CD4-positive, alpha-beta T cell treated with Interleukin-4 for 4 hours (primary cell): ENCODE measurements at places on chromosomes 5 and 9.

DNA sequence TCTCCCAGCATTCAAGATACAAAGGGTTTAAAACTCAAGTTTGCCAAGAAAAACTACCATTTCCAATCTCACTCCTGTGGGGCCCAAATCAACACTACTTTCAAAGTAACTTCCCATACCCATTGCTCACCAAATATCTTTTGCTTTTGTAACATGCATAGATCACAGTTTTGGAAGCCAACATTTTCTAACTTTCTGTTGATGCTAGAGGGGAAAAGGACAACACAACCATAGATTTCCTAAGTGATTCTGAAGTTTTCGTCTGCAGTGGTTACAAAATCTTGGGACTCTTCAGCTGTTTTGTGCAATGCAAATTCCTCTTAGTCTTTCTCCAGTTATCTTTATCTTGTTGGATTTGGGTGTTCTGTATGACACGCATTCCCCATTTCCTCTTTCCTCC lies 94.1 kb upstream of the PAPPA start:
- DNase-seq, result no peak

- no peak for DNase-seq
Observed at GRCh38 chr5:39977066-39977655, 552.4 kb upstream of the DAB2 start.

DNA sequence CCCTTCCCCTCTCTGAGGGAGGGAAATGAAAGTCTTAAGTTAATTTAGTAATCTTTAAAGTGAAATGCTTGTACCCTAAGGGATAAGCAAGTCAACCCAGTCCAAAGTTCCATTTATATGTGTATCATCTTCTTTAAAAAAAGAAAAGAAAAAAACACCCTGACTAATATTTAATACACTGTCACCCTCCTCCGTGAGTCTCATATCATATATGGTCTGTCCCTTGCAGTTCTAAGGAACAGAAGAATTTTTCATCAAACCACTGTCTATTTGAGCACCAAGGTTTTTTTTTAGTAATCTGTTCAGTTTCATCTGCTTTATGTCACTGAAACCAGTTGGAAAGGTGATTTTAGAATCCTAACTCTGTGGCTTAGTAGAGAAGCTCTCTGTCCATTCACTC lies 15.2 kb downstream of the TNIP1 start:
- DNase-seq, result no peak

DNA sequence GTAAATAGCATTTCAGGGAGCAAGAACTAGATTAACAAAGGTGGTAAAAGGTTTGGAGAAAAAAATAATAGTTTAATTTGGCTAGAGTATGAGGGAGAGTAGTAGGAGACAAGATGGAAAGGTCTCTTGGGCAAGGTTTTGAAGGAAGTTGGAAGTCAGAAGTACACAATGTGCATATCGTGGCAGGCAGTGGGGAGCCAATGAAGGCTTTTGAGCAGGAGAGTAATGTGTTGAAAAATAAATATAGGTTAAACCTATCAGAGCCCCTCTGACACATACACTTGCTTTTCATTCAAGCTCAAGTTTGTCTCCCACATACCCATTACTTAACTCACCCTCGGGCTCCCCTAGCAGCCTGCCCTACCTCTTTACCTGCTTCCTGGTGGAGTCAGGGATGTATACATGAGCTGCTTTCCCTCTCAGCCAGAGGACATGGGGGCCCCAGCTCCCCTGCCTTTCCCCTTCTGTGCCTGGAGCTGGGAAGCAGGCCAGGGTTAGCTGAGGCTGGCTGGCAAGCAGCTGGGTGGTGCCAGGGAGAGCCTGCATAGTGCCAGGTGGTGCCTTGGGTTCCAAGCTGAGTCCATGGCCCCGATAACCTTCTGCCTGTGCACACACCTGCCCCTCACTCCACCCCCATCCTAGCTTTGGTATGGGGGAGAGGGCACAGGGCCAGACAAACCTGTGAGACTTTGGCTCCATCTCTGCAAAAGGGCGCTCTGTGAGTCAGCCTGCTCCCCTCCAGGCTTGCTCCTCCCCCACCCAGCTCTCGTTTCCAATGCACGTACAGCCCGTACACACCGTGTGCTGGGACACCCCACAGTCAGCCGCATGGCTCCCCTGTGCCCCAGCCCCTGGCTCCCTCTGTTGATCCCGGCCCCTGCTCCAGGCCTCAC lies at the start of gene CA9:
CA9 (plus strand) TSS at position 797 of the 893 bp plus-strand sequence; CDS start at position 829, 32 bp downstream.
- DNase-seq, result no peak

DNA sequence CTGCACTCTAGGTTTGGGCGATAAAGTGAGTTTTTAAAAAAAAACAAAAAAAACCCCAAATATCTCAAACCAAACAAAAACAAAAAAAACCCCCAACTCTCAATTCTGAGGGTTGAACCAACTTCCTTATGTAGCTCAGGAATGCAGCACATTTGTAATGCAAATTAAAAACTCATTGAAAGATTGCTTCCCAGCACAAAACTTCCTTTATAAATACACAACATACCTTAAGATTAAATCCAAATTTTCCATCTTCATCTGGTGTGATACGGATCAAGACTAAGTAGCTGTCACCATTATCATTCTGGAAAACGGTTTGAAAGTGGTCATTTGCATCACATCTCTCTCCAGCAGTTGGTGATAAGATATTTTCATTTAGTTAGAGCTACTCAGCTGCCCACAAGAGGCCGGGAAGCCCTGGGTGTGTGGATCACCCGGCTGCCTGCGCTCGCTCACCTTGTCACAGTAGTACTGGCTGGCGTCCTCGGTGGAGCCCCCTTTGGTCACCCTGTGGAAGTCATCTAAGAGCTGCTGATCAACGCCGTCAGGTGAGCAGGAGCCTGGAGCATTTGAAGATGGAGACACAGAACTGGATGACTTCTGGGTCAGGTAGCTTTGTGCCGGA lies 88.2 kb downstream of the PTPN3 start:
- no peak for DNase-seq

DNA sequence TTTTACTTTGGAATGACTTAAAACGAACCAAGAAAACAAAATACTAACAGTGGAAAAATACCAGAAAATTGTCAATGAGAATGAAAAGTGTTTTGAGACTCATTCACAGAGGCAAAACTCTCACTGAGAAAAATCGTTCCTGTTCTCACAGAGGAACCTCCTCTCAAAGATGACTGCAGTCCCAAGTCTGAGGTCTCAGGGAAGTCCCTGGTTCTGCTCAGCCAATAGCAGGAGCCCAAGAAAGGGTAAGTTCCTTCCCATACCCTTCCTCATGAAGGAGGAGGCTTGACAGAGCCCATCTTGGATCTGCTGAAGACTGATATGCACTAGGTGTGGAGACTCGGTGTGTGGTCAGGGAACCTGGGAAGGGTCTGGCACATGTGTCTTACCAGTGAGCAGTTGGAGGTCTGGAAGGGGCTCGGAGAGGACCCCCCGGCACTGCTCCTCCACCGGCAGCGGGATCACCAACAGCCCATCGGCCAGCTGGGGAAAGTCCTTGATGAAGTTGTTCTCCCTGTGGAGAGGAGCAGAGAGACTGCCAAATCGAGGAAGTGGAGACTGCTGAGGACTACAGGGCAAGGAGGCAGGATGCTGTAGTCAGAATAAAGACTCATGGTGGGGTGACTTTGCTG lies 46.0 kb downstream of the TRIM32 start:
- no peak for DNase-seq

GRCh38 chr5:44443172-44443571 lies 54.0 kb upstream of the FGF10 start:
- no peak for DNase-seq

DNA sequence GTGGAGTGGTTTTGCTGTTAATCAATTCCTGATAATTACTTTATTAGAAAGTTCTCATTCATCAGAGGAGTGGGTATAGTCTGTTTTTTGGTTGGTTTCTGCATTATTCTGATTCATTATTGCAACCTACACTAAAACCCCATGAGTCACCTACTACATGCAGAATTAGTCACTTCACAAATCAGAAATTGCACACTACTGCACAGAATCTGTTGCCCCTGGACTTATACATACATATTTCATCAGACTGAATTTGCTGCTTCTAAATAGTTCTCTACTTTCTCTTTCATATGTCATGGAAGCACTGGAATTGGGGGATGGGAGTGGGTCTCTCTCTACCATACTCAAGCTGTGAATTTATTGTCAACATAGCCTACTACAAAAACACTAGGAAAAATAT lies 585.1 kb downstream of the DNAH5 start:
- DNase-seq, result no peak

GRCh38 chr5:60604771-60605170 lies 95.2 kb downstream of the DEPDC1B start:
- DNase-seq, result no peak

DNA sequence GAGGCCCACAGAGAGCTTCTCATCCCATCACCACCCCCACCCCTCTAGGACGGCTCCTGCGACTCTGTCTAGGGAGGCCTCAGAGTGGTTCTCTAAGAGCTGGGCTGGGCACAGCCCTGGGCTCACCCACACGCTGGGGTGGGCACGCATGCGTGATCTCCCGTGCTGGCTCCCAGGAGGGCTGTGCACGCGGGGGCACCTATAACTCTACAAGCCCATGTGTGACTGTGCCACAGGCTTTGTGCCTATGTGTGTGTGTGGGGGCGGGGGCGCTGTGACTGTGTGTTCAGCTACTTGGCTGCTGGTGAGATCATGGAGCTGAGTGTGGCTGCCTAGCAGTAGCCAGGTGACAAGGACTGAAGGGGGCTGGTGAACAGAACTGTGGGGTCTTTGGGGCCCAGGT lies 32.2 kb downstream of the NDUFA8 start:
- no peak for DNase-seq

GRCh38 chr9:95250462-95251221 lies 66.9 kb downstream of the FANCC start:
- DNase-seq, result no peak

DNA sequence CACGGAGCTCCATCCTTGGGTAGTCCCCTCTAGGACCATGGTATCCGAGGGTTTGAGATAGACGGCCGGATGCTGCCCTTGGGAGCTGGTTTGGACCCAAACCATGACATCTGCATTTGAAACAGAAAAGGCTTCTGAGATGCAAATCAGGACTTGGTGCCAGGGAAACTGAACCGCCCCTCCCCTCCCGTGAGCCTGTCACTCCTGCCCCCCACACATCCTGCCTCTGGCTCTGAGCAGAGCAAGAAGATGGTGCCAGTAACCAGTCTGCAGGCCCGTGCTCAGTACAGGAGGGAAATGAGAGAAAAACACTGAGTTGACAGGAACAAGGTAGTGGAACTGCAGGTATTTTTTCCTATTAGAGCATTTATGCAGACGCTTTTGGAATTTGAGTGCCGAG lies 18.6 kb downstream of the ARPC5L start:
- DNase-seq, result no peak

GRCh38 chr5:180599590-180599914 lies 8.3 kb upstream of the SCGB3A1 start:
- DNase-seq, result no peak
